ENCODE measurements at places on chromosomes 1 and 21.
A peak's percentile ranks its signal among the peaks of the same experiment; 100 is the strongest.

GRCh38 chr21:34743831-34744230 lies 75.0 kb downstream of the CLIC6 start:
- no peak for DNase-seq

GRCh38 chr21:25985990-25986389 lies 184.6 kb downstream of the APP start:
- no peak for DNase-seq

DNA sequence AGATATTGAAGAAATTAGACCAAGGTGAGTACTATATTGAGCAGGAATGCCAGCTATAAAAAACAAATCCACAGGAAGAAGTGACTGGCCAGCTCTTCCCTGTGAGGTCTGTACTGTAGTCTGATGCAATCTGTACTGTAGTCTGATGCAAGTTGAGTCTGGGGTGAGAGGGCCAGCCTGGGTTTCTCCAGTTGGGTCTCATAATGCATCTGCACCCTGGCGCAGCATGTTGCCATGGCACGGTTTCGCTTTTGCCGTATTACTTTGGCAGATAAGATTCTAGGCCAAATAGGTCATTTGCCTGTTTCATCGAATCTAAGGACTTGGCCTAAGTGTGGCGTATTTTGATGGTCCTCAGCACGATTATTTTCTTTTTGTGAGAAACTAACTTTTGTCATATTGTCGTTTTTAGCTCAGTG lies 24.4 kb upstream of the PGD start:
- no peak for DNase-seq

- DNase-seq, result no peak
Observed at GRCh38 chr1:41379738-41380130, 18.5 kb downstream of the FOXO6 start.

- no peak for DNase-seq
Observed at GRCh38 chr1:118963456-118964430, 24.4 kb downstream of the TBX15 start.

GRCh38 chr21:43361493-43362296 lies 65.2 kb downstream of the SIK1 start:
- peak; percentile 41 for DNase-seq

GRCh38 chr21:43012596-43012995 lies 38.2 kb downstream of the PKNOX1 start:
- no peak for DNase-seq

- no peak for DNase-seq
Observed at GRCh38 chr1:16017076-16017460, 775 bp downstream of the HSPB7 start.

DNA sequence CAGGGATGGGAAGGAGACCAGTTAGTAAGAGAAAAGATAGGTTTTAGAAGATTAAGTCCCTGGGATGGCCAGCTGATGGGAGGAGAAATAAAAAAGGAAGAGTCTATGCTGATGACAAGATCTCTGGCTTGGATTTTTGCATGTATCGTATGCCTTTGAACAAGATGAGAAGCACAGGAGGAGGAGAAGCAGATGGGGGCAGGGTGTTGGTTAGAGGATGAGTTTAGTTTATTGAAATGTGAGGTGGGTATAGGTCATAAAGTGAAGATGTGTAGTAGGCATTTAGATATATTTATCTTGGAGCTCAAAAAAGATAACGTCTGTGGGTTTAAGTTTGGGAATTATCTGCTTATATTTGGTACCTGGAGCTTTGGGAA lies 1.4 kb downstream of the TIPRL start:
- DNase-seq, result no peak

DNA sequence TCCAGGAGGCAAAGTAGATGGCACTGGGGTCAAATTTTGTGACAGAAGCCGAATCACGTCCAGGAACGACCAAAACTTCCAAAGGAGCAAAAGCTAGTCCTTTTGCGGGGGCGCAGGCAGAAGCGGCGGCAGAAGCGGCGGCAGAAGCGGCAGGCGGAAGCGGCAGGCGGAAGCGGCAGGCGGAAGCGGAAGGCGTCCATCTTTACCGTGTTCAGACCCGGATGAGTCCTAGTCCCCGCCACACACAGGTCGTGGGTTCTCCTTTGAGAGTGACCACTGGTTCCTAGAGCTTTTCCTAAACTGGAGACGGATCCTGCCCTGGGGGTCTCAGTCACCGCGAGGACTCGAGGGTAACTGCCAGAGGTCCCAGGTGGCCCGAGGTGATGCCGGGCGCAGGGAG lies 53.6 kb downstream of the POFUT2 start:
- no peak for DNase-seq

DNA sequence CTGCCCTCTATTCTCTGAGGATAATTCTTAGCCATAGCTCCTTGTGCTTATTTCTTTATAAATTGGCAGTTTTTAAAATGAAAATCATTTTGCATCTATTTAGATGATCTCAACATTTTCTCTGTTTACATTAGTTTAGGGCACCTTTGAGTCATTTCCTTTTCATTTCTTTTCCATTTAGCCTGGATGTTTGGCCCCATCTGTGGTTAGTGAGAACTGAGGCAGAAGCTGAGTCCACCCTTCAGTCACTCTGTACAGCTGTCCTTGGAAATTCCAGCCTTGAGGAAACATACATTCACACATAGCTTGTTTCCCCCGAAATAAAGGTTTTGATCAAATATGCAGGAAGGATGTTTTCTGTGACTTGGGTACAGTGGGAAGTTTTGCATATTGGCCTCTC lies 123.7 kb downstream of the NTNG1 start:
- no peak for DNase-seq

DNA sequence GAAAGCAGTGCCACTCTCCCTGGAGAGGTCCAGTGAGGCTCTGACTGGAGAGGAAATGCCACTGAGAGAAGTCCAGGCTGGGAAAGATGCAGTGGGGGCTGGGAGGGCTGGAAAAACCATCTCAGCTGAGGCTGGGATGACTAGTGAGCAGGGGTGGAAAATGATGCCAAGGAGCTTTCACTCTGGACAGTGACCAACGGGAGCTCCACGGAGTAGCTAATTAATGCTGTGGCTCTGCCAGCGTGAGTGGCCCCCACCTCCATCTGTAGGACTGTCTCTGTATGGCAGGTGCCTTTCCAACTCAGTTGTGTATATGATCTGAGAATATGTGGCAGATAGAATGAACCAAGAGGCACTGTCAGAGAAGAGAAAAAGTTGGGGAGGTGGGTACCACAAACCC lies 86.7 kb downstream of the DDX20 start:
- no peak for DNase-seq

GRCh38 chr1:2786329-2787162 lies 14.9 kb downstream of the TTC34 start:
- DNase-seq, result peak; percentile 89

DNA sequence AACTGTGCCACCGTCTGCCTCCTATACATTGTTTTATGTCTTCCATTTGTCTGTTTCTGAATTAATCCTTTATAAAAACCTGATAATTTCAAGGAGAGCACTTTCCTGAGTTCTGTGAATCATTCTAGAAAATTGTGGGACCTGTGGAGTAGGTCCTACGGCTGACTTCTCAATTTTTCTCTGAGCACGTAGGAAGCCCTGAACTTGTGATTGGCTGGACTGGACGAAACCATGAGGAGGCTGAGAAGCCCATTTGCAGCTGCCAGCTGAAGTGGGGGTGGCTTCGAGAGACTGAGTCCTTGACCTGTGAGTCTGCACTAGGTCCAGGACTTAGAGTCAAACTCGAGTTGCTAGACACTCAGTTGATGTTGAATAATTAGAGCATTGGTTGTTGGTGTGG lies 277.1 kb upstream of the NCAM2 start:
- no peak for DNase-seq

DNA sequence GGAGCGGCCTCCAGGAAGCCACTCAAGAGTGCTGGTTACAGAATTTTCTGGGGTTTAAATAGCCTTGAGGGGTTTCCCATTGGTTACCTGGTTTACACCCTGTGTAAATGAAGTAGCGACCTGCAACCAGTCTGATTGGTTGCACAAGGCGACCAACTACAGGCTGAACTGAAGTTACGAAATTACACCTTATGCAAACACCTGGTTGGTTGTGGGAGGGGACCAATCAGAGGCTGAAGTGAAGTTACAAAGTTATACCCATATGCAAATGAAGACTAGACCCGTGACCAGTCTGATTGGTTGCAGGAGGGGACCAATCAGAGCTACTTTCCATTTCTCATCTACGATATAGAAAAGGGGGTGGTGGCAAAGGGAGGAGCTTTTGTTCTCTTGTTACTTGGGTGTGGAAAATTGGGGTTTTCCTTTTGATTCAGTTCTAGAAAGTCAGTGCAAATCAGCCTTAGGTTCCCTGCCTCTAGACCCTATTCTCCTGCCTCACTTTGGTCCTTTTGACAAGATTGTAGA lies 22.2 kb upstream of the C1orf174 start:
- no peak for DNase-seq

GRCh38 chr1:2857521-2857920 lies 56.0 kb upstream of the TTC34 start:
- DNase-seq, result no peak

DNA sequence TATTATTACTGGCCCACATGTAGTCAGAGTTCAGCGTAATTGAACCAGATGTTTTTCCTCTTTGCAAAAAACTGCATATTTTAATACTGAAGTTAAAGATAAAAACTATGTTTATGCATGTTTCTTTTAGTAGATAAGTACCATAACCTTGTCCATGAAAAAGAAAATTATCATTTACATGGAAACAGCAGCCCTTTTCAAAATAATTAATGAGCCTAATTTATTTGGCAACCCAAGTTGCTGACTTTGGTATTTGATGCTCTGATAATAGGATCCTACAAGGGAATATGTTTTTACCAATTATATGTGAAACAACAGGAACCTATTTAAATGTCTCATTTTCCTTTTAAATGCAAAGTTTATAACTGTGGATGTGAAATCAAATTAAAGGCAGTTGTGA lies 281.3 kb upstream of the C1orf105 start:
- DNase-seq, result no peak

DNA sequence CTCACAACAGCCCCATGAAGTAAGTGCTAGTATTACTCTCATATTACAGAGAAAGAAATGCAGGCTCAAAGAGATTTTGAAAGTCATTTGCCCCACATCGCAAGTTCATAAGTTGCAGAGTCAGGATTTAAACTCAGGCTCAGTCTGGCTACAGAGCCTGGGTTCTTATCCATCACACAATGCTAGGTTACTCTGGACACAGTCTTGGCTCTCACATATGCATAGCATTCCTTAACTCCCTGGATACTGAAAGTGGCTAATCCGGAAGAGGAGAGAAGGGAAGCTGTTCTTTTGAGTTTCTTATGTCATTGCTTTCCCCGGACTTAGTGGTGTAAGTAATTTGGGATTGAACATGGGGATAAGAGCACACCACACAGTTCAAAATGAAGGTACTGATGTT lies 357.4 kb upstream of the PLXNA2 start:
- DNase-seq, result no peak

DNA sequence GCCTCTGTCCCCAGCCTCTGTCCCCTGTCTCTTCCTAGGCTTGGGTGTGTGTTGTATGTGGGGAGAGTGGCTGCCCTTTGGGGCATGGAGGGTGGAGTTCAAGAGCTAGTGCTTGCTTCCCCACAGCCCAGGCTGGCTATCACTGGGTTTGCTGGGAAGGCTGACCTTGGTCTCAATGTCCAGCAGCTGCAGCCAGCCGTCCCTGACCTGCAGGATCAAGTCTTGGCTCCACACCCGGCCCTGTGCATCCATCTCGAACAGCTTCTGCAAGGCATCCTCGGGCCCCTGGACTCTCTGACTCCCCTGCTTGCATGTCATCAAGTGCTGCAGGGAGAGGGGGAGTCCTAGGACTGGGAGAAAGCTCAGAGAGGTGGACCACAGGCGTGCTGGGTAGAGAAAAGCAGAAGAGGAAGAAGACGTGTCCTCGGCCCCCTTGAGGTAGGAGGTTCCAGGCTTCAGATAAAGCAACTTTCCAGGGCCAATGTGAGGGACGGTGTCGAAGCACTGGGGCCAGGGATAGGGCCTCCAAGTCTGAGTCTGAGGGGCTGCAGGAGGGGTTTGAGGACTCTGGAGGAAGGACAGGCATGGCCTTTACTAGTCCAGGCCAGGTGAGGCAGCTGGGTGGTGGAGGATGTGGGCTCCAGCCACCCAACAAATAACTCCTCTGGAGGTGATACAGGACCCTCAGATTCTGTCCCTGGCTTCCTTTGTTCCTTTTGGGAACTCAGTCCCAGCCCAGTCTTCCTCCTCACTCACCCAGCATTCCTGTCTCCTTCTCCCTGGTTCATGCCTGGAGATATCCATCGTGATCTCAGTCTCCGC lies 4.0 kb downstream of the EPS8L3 start:
- DNase-seq, result no peak

DNA sequence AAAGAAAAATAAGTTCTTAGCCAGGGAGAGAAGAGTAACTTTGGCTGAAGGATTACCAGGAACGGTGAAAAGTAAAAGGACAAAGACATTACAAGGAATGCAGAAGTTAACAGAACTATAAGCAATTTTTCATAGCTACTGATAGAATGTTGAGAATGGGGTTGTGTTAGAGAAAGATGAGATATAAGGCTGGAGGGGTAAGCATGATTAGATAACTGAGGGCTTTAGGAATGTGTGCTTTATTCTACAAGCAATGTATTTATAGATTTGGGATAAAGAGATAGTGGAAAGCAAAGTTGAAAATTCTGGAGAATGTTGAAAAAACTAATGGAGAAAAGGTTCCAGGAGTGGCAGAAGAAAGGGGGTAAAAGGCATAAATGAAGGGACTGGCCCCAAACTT lies 65.4 kb upstream of the PTCH2 start:
- no peak for DNase-seq

DNA sequence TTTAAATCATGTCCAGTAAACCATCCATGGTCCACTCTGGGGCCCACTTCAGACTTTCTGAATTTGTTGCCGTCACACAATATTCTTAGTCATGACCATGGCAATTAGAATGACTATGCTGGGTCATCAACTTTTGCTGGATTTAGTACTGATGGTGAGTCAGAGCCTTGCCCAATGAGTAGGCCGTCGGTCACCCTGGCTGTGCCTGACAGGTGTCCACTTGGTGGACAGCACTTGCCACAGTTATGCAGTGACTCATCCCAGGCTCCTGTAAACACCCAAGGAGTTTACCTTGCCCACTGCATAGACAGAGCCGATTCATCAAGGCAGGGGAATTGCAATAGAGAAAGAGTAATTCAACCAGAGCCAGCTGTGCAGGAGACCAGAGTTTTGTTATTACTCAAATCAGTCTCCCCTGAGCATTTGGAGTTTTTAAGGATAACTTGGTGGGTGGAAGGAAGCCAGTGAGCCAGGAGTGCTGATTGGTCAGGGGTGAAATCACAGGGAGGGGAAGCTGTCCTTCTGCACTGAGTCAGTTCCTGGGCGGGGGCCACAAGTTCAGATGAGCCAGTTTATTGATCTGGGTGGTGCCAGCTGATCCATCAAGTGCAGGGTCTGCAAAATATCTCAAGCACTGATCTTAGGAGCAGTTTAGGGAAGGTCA lies 333.8 kb downstream of the PTPRU start:
- no peak for DNase-seq

GRCh38 chr1:8651236-8651890 lies 166.1 kb downstream of the RERE start:
- no peak for DNase-seq

- no peak for DNase-seq
Observed at GRCh38 chr21:45320261-45321025, 32.7 kb upstream of the POFUT2 start.

- peak; percentile 96 for DNase-seq
Observed at GRCh38 chr1:174999216-174999935, 371 bp upstream of the CACYBP start.

- DNase-seq, result no peak
Observed at GRCh38 chr1:236851871-236852270, 56.8 kb downstream of the MTR start.

Data from stimulated activated CD8-positive, alpha-beta memory T cell treated with anti-CD3 and anti-CD28 coated beads, Interleukin-4, amount 100 ng/mL, for 48 hours (primary cell).